ENCODE measurements at places on chromosomes 4 and X. TPM values are rescaled to one million over a fixed set of nuclear protein-coding genes. Genes with fewer than 3 reads are reported as not detected.

Gene FAT1
- total RNA-seq: 0.10 TPM

Gene TSPAN7
- total RNA-seq: not detected

Gene LGI2
- not detected for total RNA-seq

Gene PSAPL1
- total RNA-seq: not detected

Gene SPANXA2
- total RNA-seq: not detected

Gene XKRX
- 1.2 TPM for total RNA-seq

Gene ETNPPL
- total RNA-seq: not detected

Gene ANXA3
- 0.84 TPM for total RNA-seq

Gene LPAR4
- total RNA-seq: 0.10 TPM

Gene TRPC3
- 0.31 TPM for total RNA-seq

Gene TIGD4
- under 0.01 TPM for total RNA-seq

Gene TRAM1L1
- not detected for total RNA-seq

Gene GC
- total RNA-seq: not detected

Gene CYTL1
- 0.84 TPM for total RNA-seq

Gene AREG
- total RNA-seq: 20.1 TPM

Gene RTL3
- total RNA-seq: not detected

Gene SSX4
- not detected for total RNA-seq

Gene CTAG2
- total RNA-seq: not detected

Gene NOCT
- total RNA-seq: 69.6 TPM

Gene EDA2R
- 0.10 TPM for total RNA-seq

Gene GLOD5
- not detected for total RNA-seq

Gene DUSP9
- not detected for total RNA-seq

Gene SH3D19
- total RNA-seq: not detected

Gene GNRHR
- not detected for total RNA-seq

Gene GAGE12E
- total RNA-seq: not detected
